Left cardiac atrium (tissue), 4 donors: ENCODE measurements at places on chromosomes 12 and 14. TPM values are rescaled to one million over a fixed set of nuclear protein-coding genes. Genes with fewer than 3 reads are reported as not detected.

SOCS2 gene
- total RNA-seq, result 18.4 TPM

GDF3 gene
- total RNA-seq, result 0.26 TPM

CIROP gene
- total RNA-seq, result not detected

TMEM19 gene
- total RNA-seq, result 25.8 TPM

MAP3K9 gene
- total RNA-seq, result 2.7 TPM

ATF7IP gene
- total RNA-seq, result 59.4 TPM

PTPRR gene
- 0.27 TPM for total RNA-seq

RARG gene
- total RNA-seq, result 24.1 TPM

PTPN6 gene
- total RNA-seq, result 18.9 TPM

TUBA1C gene
- 68.0 TPM for total RNA-seq

SPATA7 gene
- total RNA-seq, result 6.3 TPM

ANO2 gene
- total RNA-seq, result 11.5 TPM

RNASE7 gene
- total RNA-seq, result not detected

RTL1 gene
- not detected for total RNA-seq

RGS6 gene
- total RNA-seq, result 18.5 TPM

ERP27 gene
- total RNA-seq, result 0.18 TPM

FAM181A gene
- total RNA-seq, result not detected

SLC39A2 gene
- not detected for total RNA-seq

SERPINA3 gene
- total RNA-seq, result 284 TPM

DNA sequence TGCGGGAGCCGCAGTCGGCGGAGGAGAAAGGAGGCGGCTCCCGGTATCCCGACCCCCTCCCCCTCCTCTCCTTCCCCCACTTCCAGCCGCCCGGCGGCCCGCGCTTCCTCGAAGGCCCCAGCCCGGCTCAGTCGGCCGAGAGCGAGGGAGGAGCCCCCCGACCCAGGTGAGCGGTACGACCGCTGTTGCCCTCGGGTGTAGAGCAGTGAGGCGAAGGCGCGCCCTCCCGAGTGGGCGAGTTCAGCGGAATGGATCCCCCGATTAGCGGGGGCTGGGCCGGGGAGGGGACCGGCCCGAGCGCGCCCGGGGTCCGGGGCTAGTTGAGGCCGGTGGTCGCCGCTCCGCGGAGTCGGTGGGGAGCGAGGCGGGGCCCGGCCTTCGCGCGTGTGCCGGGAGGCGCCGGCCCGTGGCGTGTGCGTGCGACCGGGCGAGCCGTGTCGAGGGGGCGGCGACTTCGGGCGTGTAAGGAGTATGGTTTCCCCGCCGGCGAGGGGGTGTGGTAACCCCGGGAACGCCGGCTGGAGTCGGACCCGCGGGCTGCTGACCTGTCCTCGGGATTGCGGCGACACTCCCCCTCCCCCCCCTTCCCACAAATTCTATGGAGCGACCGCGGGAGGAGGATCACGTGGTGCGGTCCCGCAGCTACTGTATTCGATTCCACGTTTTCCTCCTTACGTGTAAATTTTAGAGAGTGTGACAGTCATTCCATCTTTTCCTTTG is 501 bp downstream of the RIMKLB start:
- peak; percentile 82 for DNase-seq

DNA sequence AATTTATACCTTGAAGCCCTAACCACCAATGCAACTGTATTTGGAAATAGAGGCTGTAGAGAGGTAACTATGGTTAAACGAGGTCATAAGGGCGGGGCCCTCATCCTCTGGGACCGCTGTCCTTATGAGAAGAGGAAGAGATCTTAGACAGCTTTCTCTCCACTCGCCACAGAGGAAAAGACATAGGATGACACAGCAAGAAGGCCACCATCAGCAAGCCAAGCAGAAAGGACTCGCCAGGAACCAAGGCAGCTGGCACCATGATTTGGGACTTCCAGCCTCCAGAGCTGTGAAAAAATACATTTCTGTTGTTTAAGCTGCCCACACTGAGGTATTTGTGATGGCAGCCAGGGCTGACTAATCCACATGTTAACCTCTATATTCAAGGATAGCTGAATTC is 30.4 kb upstream of the BCAT1 start:
- DNase-seq, result no peak

DNA sequence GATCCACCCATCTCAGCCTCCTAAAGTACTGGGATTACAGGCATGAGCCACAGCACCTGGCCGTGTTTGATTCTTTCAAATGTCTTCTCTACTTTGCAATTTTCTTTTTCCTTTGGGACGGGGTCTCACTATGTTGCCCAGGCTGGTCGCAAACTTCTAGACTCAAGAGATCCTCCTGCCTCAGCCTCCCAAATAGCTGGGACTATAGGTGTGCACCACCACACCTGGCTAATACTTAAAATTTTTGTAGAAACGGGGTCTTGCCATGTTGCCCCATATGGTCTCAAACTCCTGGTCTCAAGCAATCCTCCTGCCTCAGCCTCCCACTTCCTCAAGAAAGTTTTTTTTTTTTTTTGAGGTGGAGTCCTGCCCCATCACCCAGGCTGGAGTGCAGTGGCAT is 1.7 kb downstream of the GATC start:
- no peak for DNase-seq

- no peak for DNase-seq
These were observed 9.7 kb downstream of the HIF1A start for GRCh38 chr14:61705017-61705416.

DNA sequence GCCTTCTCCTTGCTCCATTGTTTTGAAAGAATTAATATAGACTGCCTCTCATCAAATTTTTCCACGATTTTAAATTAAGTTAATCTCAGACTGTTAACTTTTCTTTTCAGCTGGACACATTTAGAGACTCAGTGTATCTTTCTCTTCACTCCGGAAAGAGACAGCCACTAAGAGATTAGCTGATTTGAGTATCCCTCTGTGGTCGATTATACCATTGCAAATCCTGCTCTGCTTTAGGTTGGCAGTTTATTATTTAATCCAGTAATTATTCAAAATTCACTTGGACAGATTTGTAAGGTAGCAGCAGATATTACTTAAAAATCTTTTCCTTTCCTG is 588 bp upstream of the TWF1 start:
- DNase-seq, result no peak

GRCh38 chr14:26163761-26164160 is 434.1 kb downstream of the NOVA1 start:
- no peak for DNase-seq

DNA sequence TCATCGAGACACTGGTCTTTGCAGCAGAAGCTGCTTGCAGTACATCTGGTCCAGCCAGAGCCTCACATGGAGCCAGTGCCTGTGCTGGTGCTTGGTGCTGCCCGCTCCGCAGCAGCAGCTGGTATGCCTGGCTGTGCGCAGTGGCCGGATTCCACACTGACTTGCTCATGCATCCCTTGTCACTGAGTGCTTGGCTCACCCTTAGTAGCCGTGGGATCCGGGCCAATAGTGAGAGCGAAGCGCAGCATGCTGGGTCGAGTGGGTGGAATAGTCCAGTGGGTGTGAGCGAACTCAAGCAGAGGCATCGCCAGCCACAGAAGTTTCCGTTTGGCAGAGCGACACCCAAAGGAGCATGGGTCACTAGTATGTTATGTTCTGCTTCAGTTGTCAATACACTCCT is 10.1 kb upstream of the FBXO33 start:
- peak; percentile 42 for DNase-seq

GRCh38 chr12:81021834-81022233 is 56.0 kb upstream of the ACSS3 start:
- DNase-seq, result no peak

- DNase-seq, result no peak
These were observed 24.9 kb upstream of the PRKAB1 start for GRCh38 chr12:119642986-119643385.

GRCh38 chr12:82690006-82690405 is 3.3 kb downstream of the TMTC2 start:
- no peak for DNase-seq

GRCh38 chr12:116939734-116940133 is 29.0 kb downstream of the FBXW8 start:
- DNase-seq, result no peak

DNA sequence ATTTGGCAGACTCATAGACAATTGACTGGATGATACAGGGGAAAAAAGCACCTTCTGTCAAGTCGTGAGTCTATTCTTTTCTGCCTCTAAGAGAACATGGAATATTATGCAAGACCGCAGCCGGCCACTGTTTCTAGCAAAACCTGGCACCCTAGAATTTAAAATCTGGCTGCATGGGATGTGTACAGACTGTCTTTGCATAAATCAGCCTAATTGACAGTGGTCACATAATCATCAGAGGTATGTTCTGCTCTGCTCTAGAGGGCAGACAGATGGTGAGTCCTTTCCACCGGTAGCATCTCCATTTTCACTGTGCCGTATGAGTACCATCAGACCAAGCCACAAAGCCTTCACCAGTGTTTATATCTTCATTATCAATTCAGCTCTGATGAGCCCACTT is 80.6 kb downstream of the KCNK10 start:
- DNase-seq, result no peak

- DNase-seq, result no peak
These were observed 60.9 kb downstream of the PLEKHA5 start for GRCh38 chr12:19190292-19191031.

DNA sequence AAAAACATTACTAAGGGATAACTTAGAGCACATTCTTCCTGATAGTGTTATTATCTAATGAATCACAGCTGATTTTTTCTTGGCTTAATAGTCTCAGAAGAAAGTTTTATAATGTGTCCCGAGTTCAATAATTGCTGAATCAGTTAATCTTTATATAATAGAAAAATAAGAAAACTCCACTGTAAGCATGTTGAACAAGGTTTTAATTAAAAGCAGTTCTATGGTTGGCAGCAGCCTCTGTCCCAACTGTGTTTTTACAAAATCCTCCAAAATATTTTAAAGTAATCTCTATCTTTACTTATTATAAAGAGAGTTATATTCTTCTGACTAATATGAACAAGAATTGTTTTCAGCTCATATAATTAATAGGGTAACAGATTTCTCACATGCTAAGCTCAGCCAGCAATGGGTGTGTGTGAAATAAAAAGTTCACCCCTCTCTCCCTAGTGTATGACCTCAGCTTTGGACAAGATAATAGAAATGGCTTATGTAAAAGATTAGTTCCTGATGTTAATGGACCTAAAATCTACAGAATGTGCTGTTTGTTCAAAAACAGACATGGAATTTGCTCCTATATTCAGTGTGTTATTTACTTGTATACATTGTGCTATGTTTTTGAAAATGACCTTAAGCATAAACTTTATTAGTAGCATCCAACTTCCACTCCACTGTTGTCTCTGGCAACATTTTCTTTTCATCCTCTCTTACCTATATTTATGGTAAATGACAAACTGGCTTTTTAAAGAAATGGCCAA is 67.1 kb upstream of the DCN start:
- no peak for DNase-seq

GRCh38 chr14:51585055-51585454 is 66.7 kb upstream of the FRMD6 start:
- no peak for DNase-seq

- no peak for DNase-seq
These were observed 25.8 kb downstream of the SLC39A9 start for GRCh38 chr14:69424149-69424923.

DNA sequence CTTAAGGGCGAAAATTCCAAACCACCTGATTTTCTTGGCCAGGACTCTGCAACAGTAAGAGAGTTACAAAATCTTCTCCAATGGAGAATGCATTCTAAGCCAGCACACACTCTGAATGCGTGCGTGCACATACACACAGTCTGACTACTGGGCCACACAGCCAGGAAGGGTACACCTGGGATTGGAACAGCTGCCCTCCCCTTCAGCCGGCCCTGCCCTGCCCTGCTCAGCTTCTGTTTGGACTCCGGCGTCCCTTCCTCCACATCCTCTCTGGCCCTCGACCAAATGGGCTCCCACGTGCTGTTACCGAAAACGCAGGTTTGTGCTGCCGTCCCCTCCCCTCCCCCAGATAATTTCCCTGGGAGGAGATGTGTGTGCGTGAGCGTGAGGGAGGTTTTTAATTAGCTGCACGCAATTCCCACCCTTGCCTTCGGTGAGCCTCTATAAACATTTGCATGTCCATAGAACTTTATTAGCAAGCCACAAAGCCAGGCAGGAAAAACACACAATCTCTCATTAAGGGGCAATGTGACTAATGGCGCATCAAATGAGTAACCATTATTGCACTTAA is 43.0 kb downstream of the CCNK start:
- peak; percentile 19 for DNase-seq
